ENCODE measurements at places on chromosomes 12 and 14. TPM values are rescaled to one million over a fixed set of nuclear protein-coding genes. Genes with fewer than 3 reads are reported as not detected.

CMTM5 gene
- total RNA-seq, result 9.2 TPM

GLTP gene
- total RNA-seq, result 25.8 TPM

RFX4 gene
- 16.8 TPM for total RNA-seq

MED13L gene
- 159 TPM for total RNA-seq

SERPINA10 gene
- total RNA-seq, result not detected

Data from diencephalon (tissue), 1 donor.